Tibial artery (tissue), 4 donors: ENCODE measurements at places on chromosomes 6 and 20.

DNA sequence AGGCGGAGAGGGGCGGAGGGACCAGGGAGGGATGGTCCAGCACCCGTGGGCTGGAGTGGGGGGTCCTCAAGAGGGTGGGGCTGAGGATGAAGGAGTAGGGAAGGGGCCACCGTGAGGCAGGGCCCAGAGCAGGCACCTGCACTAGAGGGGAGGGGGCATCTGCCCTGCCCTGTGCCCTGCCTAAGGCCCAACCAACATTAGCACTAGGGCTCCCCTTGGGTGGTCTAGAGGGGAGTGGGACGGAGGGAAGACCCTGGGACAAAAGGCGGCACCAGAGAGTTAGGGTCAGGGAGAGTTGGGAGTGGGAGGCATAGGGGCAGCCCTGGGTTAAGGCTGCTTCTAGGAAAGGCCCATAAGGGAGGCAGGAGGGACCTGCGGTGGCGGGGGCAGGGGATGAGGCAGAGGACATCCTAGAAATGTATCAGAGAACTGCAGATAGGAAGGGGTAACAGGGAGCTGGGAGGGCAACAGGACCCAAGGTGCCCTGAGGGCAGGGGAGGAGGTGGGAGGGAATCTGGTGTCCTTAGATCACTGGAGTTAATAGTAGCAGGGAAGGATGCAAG lies 24.5 kb downstream of the HLA-F start:
- no peak for DNase-seq

GRCh38 chr6:48027704-48028435 lies 83.1 kb downstream of the PTCHD4 start:
- no peak for DNase-seq

DNA sequence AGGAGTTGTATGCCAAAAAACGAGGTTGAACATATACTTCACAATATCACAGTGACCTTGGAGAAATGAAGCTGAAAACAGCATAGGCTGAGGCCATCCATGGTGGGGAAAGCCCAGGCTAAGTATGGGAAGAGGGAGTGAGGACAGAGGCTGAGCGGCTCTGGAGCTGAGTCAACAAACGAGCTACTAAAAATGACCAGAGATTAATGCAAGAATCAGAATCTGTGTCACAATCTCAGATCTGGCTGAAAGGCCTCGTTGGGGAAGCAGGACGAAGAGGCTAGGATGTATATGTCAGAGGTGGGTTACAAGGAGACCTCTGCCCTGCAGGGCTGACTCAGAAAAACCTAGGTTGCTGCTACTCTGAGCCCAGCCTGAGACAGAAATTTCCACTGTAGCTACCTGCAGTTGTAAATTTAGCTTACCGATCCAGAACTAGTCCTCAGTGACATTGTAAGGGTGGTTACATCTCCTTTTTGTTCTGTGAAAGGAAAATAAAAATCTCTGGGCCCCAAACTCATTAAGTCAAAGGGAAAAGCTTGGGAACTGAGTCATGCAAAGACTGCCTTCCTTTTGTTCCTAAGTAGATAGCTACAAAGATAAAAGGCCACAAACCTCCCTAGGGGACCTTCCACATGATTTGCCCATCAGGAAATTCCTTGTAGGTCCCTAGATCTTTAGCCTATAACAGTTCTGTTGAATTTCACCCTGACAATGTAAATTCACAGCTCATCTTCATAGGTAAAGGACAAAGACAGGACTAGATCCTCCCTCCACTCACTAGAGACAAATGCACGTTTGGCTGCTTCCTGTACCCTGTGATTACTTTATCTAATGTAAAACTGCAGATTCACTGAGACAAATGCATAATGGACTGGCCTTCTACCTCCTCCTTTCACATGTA lies 8.5 kb upstream of the TUBB2A start:
- DNase-seq = no peak

- DNase-seq = no peak
Measured at GRCh38 chr6:158660333-158660754, 10.5 kb downstream of the SYTL3 start.

DNA sequence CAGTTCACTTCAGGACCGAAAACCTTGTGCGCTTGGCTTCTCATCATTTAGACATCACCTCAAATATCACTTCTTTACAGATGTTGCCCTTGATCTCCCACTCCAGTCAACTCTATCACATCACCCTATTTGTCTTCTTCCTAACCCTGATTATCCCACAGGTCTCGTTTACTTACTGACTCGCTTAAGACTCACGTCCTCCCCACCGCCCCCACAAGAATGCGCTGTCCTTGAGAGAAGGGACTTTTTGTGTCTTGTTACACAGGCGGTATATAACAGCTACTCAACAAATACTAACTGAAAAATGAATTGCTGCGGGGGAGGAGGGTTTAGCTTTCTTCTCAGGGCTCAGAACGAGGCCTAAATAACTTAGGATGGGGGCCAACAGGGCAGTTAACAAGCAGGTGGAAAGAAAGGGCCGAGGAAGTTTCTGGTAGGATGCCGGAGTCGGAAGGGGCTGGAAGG lies 527 bp downstream of the TOMM34 start:
- no peak for DNase-seq

- DNase-seq = no peak
Measured at GRCh38 chr6:64034291-64034690, 398.7 kb downstream of the PHF3 start.
